Sigmoid colon (tissue), 7 donors: ENCODE measurements at places on chromosomes 4 and X. TPM values are rescaled to one million over a fixed set of nuclear protein-coding genes. Genes with fewer than 3 reads are reported as not detected.

The LRIT3 gene
- polyA plus RNA-seq = not detected

The IL3RA gene
- 3.7 TPM for polyA plus RNA-seq

The EXOC1 gene
- 17.2 TPM for polyA plus RNA-seq

The IL2 gene
- polyA plus RNA-seq = 0.15 TPM

The ENPEP gene
- 0.60 TPM for polyA plus RNA-seq

The DUX4 gene
- not detected for polyA plus RNA-seq

The SPIN4 gene
- polyA plus RNA-seq = 2.6 TPM

The SPANXN4 gene
- not detected for polyA plus RNA-seq

The TAF7L gene
- not detected for polyA plus RNA-seq

The GPR78 gene
- 0.04 TPM for polyA plus RNA-seq

The TMEM271 gene
- polyA plus RNA-seq = not detected

The MTM1 gene
- 13.1 TPM for polyA plus RNA-seq

The ARHGAP36 gene
- polyA plus RNA-seq = not detected

The CDX4 gene
- polyA plus RNA-seq = not detected

The SMIM10 gene
- polyA plus RNA-seq = 4.5 TPM

The AASDH gene
- 3.2 TPM for polyA plus RNA-seq

The FAM199X gene
- polyA plus RNA-seq = 15.6 TPM

The SYN1 gene
- not detected for polyA plus RNA-seq

The PABPC5 gene
- 0.58 TPM for polyA plus RNA-seq

The KDR gene
- polyA plus RNA-seq = 4.4 TPM

The ASB12 gene
- 0.17 TPM for polyA plus RNA-seq

The CLDN22 gene
- polyA plus RNA-seq = not detected
